Ureter (tissue), 1 donor: ENCODE measurements at places on chromosomes 5 and 9. TPM values are rescaled to one million over a fixed set of nuclear protein-coding genes. Genes with fewer than 3 reads are reported as not detected.

DNA sequence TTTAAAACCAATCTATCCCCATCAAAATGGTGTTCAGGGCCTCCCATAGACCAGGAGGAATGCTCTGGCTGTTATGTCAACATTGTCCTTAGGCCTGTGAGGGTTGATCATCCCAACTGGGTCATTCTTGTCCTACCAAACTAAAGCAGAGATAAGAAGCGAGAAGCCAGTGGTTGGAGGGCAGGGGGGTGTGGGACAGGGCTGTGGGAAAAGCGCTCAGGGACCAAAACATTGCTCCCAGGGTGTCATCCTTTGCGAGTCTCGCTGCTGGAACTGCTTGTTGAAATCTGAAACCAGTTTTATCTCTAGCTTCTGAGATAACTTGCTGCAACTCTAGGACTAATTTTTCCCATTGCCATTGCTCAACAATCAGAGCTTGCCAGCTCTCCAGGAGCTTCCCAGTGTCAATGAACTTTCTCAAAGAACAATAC lies 48.1 kb downstream of the SPATA31C2 start:
- no peak for DNase-seq

DNA sequence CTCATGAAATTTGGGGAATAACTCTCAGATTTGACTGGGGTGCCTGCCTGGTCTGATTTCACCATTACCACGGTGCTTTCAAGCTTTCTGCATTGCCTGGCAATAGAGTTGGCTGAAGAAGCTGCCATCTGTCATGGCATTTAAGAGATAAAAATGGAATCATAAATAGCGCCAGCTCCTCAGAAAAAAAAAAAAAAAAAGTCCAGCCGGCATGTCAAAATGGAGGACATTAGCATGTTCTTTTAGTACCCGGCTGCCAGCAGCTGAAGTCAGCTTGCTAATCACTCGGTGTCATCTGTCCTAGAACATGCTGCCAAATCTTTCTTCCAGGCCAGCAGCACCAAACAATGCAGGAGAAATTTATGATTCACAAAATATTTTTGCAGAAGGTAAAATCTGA lies 57.7 kb upstream of the CER1 start:
- no peak for DNase-seq

Gene PCDHGC4
- 3.6 TPM for total RNA-seq

Gene TUSC1
- 13.3 TPM for total RNA-seq

- no peak for DNase-seq
Measured at GRCh38 chr5:14773588-14773987, 98.0 kb downstream of the ANKH start.
